ENCODE measurements at places on chromosomes 2 and 18.

- no peak for DNase-seq
These were observed 393.0 kb upstream of the SALL3 start for GRCh38 chr18:78586586-78586985.

DNA sequence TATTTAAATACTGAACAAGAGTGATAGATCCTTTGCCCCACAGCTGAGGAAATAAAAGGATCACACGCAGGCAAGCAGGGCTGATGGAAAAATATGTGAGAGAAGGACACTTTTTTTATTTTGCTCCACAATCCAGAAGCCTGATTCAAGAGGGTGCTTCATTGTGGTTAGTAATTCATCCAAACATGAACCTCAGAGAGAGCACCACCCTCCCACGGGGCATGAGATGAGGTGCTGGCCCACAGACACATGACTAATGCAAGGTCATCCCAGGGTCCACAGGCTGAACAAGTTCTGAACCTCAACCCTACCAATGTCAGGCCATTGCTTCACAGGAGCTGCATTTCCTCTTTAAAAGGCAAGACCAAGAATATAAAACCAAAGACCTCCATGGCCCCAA is 239.6 kb downstream of the MREG start:
- no peak for DNase-seq

DNA sequence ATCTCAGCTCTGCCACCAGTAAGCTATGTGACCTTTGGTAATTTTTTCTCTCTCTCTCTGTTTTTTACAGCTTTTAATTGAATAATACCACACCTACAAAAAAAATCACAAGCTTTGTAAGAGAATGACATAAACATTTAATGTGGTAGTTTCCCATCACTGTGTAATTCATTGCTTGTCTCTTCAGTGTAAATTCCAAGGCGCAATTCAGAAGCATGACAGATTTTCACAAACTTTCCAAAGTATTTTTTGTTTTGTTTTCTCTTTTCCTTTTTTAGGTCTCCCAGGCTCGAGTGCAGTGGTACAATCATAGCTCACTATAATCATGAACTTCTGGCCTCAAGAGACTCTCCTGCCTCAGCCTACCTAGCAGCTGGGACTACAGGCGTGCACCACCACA is 25.0 kb upstream of the PPM1B start:
- DNase-seq, result no peak

- DNase-seq, result no peak
These were observed 728 bp downstream of the FAM168B start for GRCh38 chr2:131092458-131093005.

DNA sequence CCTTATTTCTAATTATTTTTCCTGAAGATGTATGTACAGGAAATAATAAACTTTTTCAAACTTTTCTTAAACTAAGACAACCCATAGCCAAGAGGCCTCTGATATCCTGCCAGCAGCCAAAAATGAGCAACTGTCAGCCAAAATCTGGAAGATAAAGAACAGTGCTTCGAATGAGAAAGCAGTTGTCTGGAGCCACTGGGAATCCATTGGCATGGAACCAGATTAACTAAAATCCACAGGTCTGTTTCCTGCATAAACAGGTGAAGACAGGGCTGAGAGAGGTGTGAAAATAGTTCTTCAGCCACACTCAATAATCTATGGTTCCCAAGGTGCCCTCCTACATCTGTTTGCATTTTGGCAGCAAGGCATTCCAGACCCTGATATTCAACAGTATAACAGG is 1076.7 kb upstream of the PIK3C3 start:
- no peak for DNase-seq

DNA sequence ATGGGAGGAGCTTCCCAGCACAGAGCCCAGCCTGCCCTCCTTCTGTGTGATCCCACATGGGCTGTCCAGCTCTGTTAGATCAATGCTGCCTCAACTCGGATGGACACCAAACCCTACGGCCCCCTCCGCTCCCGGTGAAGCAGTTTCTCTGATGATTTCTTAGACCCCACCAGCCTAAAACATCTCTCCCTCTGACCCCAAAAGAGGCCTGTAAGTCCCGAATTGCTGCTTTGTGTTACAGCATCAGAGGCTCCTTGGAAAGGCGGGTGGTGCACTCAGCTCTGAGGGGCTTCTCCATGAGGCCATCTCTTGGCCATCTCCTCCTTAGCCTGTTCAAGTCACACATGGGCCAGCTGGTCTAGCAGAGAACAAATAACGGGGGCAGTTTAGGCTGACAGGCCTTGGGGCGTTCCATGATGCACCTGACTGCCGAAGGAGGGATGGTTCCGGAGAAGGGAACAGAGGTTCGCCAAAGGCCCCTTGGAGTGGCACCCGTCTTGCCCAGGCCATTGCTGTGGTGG is 240.7 kb downstream of the SH3RF3 start:
- DNase-seq, result no peak

- no peak for DNase-seq
These were observed 2.5 kb upstream of the IL36RN start for GRCh38 chr2:113056521-113056920.

DNA sequence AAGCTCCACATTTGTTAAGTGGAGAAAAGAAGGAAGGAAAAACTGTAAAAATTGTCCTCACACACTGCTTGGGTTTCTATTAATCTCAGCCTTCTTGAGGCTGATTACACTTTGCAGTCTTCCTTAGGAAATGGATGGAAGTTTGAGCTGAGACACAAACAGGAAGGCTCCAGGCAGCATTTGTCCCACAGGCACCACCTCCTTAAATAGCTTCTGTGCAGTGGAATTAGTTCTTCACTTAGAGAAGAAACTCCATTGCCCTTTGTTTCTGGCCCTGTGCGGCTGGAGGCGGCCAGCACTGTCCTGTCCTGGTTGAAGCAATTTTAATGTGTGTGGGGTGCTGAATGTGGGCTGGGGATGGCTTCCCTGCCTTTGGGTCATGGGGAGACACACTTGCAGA is 44.3 kb downstream of the ARHGAP28 start:
- DNase-seq, result no peak

GRCh38 chr2:83002706-83003105 is 1456.4 kb downstream of the SUCLG1 start:
- peak; percentile 27 for DNase-seq

- DNase-seq, result no peak
These were observed 2.6 kb downstream of the SLC14A1 start for GRCh38 chr18:45726603-45727002.
